Activated CD4-positive, alpha-beta T cell treated with anti-CD3 and anti-CD28 coated beads, Interleukin-10, Interleukin-2, amounts not matched to agents 100 ng/mL and 50 ng/mL, durations not matched to agents 16 hours and 8 hours (primary cell): ENCODE measurements at places on chromosomes 3 and 15.

DNA sequence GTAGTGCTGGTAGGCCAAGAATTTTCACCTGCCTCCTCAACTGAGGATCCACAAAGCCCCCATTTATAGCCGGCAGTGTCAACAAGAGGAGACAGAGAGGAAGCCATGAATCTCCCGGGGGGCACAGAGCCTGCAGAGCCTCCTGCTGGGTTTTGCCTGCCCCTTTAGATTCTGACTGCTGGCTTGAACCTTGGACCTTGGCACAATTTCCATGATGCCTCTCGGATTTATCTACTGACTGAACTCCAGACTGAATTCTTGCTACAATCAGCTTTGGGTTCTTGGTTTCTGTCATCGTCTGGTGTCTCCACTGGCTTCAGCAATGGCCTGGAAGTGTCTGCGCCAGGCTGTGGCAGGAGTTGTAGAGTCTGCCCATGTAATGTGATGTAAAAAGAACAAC is 80.7 kb downstream of the GPR156 start:
- DNase-seq = no peak

GRCh38 chr3:100518983-100519382 is 26.6 kb downstream of the TMEM45A start:
- no peak for DNase-seq

GRCh38 chr3:196792771-196793170 is 53.1 kb downstream of the PAK2 start:
- DNase-seq = no peak

GRCh38 chr3:185313693-185314246 is 49.2 kb upstream of the MAP3K13 start:
- no peak for DNase-seq

DNA sequence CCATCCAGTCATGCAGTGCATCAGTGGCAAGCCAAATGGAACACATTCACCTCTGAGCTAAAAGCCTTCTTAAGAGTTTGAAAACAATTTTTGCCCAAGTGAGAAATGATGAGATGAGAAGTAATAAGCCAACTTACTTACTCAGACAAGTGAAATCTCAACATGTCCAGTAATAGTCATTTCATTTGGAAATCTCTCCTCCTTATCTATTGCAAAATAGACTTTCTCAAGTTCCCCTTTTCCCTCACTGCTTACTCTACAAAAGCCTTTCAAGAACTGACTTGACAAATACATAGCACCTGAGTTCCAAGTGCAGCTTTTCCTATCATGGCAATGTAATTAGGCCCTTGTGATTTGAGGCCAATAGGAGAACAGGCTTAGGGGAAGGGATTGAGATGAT is 282.3 kb downstream of the SLC9A9 start:
- DNase-seq = no peak

DNA sequence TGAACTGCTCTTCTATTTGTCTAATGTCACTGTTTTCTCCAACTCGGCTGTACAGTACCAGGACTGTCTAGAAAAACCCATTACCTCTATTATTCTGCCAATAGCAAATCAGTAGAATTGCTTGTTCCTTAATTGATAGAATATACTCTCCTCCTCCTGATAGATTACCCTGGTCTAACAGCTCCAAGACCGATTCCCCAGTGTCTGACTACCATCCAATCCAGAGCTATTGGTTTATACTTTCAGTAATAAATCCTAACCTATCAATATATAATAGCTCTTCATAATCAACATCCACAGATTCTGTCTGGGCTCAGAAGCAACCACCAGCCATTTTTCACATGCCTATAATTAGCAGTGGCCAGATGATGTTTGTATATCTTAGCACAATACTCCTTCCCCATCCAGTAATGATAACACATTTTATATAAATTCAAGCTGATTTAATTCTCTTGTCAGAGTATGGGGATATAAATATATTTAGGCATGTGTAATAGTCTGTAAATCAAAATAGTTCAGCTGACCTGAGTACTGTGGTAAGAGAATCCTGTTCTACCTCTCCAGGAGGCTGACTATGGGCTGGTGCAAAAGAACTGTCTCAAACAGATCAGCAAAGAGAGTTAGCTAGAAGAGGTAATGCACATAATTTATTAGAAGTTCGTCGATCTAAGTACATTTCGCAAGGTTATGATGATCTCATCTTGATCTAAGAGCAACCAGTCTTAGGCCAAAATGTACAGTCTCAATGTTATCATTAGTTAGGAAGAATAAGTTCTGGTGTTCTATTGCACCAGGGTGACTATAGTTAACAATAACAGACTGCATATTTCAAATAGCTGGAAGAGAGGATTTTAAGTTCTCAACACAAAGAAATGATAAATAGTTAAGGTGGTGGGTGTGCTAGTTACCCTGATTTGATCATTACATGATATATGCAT is 193.4 kb downstream of the SHOX2 start:
- no peak for DNase-seq

DNA sequence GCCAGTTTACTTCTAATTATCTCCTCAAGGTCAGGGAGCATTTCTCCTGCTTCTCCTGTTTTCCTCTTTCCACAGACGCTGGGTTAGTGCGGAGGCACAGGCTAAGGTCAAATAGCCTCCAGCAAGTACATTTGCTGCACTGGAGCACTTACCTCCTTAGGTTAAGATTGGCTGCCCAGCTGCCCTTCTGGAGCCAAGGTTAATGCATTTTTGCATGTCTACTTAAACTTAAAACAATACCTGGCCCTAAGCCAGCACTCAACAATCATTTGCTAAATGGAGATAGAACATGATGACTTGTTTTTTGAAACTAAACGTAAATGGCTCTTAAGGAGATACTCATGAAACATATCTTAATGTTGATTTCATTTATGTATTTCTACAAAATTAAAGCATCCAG is 83.5 kb downstream of the SSR3 start:
- no peak for DNase-seq

- DNase-seq = no peak
Measured at GRCh38 chr15:69056365-69056764, 41.9 kb downstream of the NOX5 start.

GRCh38 chr15:43934480-43934879 is 107.7 kb downstream of the WDR76 start:
- DNase-seq = no peak

- DNase-seq = no peak
Measured at GRCh38 chr3:169363318-169364265, 299.9 kb downstream of the MECOM start.
